ENCODE measurements at places on chromosomes 16 and 17. TPM values are rescaled to one million over a fixed set of nuclear protein-coding genes. Genes with fewer than 3 reads are reported as not detected.
A peak's percentile ranks its signal among the peaks of the same experiment; 100 is the strongest.

GRCh38 chr16:84582958-84583516 is 34.8 kb downstream of the COTL1 start:
- DNase-seq: no peak

DNA sequence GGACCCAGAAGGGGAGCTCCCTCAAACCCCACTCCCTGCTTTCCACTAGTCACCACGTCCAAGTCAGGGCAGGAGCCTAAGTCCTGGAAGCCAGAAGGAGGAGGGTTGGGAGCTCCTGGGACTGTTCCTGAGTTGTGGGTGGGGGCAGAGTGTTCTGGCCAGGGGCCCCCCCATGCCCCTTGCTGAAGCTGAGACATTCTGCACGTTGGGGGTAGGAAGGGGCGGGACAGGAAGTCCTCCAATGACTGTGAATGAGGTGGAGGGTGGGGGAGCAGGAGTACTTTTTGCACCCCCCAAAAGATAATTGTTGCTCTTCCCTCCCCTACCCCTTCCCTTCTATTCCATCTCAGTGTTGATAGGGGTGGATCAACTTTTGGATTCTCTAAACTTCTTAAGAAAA is 21.4 kb upstream of the C17orf113 start:
- DNase-seq: peak; percentile 55

DNA sequence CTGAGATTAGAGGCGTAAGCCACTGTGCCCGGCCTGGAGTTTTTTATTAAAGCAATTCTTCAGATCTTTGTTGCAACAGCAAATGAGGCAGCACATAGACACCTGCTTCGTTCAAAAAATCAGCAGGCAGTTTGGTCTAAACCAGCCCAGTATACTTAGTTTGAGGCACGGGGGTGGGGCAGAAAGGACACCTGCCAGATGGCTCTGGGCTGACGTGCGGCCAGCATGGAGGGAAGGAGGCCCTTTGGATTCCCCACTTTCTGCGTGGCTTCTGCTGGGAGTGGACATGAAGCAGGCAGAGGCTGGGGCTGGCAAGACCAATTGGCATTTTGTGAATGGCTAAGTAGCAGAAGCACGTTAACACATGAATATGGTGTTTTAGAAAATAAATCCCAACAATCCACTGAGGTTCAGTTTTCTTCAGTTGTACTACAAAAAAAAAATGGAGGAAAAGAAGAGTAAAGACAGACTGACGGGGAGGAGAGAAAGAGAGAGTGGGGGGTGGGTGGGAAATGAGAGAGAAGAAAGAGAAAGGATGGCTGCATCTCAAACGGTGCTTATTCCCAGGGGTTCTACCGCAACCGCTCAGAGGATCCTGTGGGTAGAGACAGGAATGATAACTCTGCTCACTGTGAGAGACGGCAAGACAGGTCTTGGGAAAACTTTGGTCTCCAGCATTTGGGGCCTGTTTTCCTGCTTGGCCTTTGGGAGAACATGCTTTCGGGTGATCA is 16.3 kb downstream of the C16orf46 start:
- DNase-seq: no peak

DNA sequence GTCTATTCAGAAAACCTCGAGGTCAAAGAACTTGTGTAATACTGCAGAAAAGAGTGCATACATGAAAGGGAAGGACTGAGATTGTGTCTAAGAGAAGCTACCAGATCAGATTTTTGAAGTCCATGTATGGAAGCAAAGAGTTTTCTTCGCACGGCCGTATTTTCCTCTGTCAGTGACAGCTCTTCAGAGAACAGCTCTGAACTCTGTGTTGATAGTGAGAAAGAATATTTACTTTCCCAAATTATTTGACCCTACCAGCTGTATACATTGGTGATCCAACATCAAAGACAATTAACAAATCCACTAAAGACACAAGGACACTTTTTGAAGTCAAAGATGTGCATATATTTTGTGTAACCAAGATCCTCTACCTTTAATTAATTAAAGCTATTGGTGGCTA is 107.8 kb upstream of the PSMD7 start:
- DNase-seq: no peak

DNA sequence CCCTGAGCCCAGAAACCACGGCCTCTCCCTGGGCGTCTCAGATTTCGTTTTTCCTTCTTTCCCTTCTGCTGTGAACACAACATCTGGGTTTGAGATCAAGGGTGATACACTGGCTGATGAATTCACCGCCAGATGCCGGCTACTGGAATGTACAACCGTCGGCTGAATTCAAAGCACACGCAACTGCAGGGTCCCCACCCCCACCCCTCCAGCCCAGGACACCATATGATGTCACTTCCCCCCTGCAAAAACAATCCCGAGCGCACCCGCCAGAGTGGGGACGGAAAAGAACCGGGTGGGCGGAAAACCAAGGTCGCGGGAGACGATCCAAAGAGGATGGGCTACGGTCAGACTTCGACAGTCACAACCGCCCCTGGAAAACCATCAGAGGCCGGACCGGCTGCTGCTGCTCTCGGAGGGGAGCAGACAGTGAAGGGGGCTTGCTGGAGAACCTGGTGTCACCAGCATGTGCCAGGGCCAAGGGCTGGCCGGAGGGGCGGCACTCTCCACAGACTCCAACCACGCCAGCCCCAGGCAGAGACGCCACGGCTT is 23.3 kb downstream of the CEP295NL start:
- DNase-seq: no peak

Gene MVP
- 8.1 TPM for total RNA-seq
